ENCODE measurements at places on chromosomes 2 and 18.

GRCh38 chr2:16104949-16105668, 164.8 kb downstream of the MYCN start:
- DNase-seq = no peak

- DNase-seq = no peak
Observed at GRCh38 chr2:23630961-23631360, 246.0 kb downstream of the KLHL29 start.

DNA sequence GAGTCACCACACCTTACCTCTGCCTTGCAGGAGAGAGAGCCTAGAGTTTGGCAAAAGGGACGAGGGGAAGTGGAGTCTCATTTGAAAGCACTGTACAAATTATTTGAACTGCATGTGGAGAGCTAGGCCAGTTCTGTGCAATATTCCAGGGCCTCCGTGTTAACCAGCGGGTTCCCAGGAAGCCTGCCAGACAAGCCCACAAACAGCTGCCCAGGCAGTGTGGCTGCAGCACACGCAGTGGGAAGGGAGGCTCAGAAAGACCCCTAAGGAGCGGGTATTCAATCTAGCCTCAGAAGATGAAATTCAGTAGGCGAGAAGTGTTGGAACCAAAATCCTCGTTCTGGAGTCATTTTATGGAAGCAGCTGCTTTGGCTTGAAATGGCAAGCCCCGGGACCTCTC, 30.7 kb downstream of the CNGA3 start:
- DNase-seq = no peak

- no peak for DNase-seq
Observed at GRCh38 chr2:239274391-239275043, 126.3 kb downstream of the HDAC4 start.

- no peak for DNase-seq
Observed at GRCh38 chr2:173750353-173750801, 214.8 kb downstream of the SP3 start.

DNA sequence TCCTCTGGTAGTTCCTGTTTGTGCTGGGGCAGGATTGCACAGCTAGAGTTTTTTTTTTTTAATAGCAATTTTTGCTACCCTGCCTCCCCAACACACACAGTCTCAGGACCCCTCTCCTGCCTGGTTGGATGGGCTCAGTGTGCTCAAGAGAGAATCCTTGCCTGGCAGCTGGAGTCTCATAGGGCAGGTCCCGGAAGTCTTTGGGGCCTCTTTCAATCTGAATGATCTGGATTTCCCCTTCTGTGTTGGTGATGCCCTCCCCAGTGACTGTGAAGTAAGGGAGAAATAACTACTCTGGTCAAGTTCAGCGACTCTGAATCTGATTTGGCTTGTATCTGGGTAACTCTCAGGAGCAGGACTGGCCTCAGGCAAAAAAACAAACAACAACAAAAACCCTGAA, 220.6 kb upstream of the LRRTM1 start:
- DNase-seq = no peak

DNA sequence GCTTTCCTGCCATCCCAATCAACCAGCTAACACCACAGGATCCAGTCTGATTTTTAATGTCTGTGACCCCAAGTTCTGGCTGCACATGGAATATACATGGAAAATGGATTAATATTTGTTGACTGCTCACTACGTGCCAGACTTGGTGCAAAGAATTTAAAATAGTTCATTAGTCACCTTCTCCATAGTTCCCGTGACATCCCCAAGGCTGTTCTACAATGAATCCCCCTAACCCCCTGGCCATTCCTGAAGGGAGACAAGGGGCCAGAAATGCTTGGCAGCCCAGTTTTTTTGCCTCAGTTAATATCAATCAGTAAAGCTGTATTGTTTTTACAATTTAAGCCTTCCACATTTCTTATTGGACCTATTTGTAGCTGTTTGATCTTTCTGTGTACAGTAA, 71.0 kb upstream of the ST3GAL5 start:
- DNase-seq = no peak

GRCh38 chr18:79982736-79983135, 5.6 kb downstream of the TXNL4A start:
- DNase-seq = no peak

DNA sequence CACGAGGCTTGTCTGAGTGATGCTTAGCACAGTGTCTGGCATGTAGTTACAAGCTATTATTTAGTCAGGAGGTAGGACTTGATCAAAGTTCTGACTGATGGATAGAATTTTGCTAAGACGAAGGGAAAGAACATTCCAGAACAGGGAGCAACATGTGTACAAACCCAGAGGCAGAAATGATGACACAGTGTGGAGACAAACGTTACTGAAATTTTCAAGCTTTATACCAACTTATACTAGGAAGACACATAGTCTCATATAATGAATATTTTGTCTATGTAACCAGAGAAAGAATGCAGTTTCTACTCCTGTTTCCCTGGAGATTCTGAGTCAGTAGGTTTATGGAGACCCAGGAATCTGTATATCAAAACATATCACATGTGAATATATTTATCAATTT, 123.4 kb downstream of the FAM124B start:
- DNase-seq = no peak

DNA sequence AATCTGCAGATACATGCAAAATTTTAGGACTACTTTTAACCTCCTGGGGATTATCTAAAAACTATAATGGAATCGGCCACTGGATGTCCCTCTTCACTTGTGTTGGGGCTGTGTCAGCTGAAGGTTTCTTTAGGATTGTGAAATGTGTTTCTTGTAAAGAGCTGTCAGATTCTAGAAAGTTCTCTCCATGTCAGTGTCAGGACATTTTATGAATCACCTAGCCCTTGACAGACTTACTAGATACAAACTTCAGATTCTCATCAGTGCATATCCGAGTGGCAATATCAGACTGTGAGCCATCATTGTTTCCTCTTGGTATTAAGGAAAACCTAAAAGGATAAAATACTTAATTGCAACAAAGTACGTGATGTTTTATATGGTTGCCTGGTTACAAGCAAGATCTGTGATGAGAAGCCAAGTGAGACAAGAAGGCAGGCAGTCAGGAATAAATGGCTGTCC, 107.3 kb downstream of the CPS1 start:
- peak; percentile 13 for DNase-seq

DNA sequence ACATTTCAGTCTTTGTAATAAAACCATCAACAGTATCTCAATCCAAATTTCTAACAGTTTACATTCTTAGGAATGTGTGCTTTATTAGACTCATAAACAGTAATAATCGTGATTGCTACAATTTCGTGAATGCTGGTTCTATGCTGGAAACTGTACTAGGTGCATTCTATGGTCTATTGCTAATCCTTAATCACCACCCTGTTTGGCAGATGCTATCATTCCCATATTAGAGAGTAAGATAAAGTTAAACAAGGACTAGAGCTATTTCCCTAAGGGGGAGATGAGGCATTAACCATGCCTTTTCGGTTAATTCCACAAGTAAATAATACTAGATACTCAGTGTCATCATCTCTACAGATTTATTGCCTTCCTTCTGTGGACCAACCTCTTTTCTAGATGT, 244.0 kb downstream of the PAX3 start:
- no peak for DNase-seq

DNA sequence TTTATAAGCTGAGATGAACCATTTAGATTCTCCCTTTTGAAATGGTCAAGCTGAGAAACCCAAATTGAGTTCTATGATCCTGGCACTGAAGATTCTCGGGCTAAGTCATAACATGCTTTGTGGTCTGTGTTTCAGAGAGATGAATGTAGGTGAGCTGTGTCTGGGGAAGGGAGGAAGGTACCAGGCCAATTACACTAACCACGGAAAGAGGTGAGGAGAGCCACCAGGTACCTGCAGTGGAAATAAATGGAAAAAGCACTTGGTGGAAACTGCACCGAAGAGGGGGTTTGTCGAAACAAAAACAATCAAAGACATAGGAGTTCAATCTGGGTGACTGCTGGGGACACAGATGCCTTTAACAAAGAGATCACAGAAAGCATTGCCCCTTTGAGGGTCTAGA, 963 bp upstream of the MRPL44 start:
- DNase-seq = no peak

DNA sequence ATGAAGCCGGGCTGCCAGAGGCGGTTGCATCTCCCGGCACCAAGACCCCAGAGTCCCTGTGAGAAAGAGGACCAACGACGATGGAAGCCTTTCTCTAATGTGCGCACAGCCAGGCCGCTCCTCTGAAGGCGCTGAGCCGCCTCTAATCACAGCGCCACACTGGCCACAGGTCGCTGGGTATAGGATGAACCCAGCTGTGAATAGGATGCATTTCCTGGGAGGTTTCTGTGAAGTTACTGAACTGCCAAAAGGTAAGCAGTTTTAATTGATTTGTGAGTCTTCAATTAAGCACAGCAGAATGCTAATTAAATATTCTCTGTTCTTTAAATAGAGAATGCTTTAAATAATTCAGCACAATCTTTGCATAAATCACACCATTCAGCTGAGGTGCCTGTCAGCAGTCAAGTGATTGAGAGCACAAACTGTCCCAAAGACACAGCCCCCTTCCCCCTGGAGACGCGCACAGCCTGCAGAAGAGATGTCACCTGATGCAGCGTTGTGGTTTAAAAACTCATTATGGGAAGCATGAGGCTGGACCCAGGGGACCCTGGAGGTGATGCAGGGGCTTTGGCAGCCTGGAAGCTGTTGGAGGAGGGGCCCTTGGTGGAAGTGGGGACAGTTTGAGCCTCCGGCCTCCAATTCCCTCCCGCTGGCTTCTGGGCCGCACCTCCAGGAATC, 98.1 kb downstream of the RTP5 start:
- no peak for DNase-seq

DNA sequence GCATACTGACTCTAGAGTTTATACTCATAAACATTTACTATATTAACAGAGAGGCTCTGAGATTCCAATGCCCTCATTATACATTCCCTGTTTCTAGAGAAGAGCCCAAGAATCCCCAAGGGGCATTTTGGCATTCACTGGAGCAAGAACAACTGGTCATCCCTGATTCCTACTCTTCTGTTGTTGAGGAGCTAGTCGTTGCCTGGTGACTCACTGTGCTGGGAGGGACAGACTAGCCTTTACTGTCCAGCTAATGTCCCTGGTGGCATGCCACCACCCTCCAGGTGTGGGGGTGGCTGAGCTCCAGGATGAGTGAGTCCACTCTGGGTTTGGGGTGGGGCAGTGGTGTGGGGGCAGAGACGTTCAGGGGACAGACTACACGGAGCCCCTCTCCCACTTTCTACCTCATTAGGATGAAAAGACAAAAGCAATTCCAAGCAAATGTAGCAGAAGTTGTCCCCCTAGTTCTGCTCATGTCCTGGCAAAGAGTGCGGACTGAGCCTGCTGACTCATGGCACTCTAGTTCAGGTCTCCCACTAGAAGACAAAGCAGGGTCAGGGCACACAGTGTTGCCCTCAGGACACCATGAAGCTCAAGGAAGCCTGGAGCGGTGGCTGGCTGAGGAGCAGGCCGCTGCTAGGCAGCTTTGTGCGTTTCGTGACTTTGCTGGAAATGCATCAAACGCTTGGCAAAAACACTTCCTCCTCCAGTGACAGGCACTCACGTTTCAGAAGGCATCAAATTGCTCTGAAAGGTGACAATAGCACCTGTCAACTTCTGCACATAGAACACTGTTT, 49.4 kb downstream of the RHOB start:
- peak; percentile 93 for DNase-seq

- DNase-seq = no peak
Observed at GRCh38 chr18:5175378-5175777, 21.7 kb downstream of the AKAIN1 start.

GRCh38 chr2:85502720-85503119, 36.2 kb upstream of the MAT2A start:
- no peak for DNase-seq
